Activated T-helper 1 cell treated with anti-CD3 and anti-CD28 coated beads, Interleukin-12 subunit alpha, Interleukin-12 subunit beta, Interleukin-2, Interleukin-4 antibody, amounts not matched to agents 30 ng/mL and 10 ng/mL and 1 ng/mL, durations not matched to agents 14 hours and 24 hours and 36 hours (primary cell): ENCODE measurements at places on chromosomes 1 and 21. TPM values are rescaled to one million over a fixed set of nuclear protein-coding genes. Genes with fewer than 3 reads are reported as not detected.

- H3K27ac ChIP-seq = peak overlapping the region; percentile 40
- H3K36me3 ChIP-seq = no peaks in the 10 kb centered on the region
- DNase-seq = peak; percentile 39
- peak overlapping the region; percentile 6 for H3K4me3 ChIP-seq
These were observed 70.3 kb upstream of the TINAGL1 start for GRCh38 chr1:31505911-31506497.

DNA sequence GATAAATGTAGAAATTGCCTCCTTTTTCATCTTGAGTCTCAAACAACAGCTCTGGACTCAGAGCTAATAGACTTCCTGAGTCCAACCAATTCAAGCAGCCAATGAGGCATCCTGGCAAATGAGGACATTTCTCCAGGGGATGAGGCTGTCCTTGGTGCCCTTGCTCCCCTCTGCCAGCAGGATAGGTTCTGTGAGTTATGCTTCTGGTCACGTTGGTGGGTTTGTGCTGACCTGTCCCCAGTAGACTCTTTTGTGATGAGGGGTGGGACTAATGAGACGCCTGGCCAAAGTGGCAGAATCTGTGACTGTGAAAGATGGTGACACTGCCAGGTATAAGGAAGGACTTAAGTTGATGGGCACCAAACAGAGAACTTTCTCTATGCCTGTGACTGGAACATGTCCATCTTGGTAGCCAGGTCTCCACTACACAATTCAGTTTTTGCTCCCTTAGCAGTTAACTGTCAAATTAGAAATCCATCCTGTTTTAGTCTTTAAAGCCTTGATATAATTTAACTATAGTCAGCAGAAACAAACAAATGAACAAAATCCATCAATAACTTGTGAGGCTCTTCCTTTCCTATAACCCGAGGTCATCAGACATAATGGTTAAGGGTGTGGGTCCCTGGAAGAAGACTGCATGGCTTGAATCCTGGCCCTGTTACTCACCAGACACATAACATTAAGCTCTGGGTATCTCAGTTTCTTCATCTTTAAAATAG is 35.7 kb upstream of the THEM4 start:
- peaks cover 50% of the 10 kb centered on the region for H3K4me1 ChIP-seq
- peak overlapping the region; percentile 88 for H3K27ac ChIP-seq
- no peak for DNase-seq
- no peak overlapping the region for H3K4me3 ChIP-seq

DNA sequence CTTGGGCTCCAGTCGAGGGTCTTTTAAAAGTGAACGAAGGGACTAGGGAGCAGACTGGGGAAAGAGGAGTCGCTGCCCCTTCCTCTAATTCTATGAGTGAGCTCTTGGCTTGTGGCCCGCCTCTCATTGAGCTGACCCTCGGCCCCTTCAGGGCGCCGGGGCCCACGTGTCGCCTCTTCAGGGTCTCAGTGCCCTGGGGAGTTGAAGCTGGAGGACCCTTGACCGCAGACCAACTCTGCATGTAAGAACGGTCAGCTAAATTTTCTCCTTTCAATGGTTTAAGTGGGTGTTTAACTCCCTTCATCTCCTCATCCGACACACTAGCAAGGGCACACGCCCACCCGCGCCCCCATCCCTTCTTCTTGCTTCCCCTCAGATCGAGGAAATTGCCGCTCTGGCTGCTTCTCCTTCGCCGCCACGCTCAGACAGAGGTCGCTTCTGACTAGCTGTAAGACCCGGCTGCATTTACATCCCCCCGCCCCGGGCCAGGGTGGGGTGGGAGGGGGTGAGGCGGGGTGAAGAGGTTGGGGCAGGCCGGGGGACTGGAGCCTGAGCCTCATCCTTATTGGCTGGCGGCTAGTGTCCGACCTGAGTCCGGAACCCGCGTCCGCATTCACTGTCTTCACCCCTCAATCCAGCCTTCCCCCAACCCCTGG is 10.9 kb downstream of the NR5A2 start:
- no peak overlapping the region for H3K27ac ChIP-seq
- peaks cover 23% of the 10 kb centered on the region for H3K4me1 ChIP-seq
- DNase-seq = no peak
- H3K4me3 ChIP-seq = no peak overlapping the region
- peaks cover 73% of the 10 kb centered on the region for H3K27me3 ChIP-seq
- H3K36me3 ChIP-seq = peaks cover 8% of the 10 kb centered on the region

DNA sequence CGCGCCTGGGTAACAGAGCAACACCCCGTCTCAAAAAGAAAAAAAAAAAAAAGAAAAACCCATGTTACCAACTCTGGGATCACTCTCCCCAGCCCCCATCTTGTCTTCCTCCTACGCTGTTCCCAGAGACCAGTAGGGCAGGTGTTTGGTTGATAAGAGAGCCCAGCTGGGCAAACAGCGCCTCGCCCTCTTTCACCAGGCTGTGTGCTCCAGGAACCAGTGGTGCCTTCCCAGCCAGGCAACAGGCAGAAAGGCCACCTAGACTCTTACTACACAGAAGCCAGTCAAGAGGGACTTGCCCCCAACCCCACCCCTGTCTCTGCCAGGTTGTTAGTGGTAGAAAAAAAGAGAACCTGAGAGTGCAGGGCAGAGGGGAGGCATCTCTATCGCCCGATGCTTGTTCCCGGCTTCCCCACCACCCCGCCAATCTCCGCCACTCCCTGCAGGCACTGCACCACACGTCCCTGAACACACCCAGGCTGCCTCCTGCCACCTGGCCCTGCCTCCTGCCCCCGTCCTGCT is 14.0 kb upstream of the CTRC start:
- no peak overlapping the region for H3K4me3 ChIP-seq
- H3K27me3 ChIP-seq = no peaks in the 10 kb centered on the region
- peak overlapping the region; percentile 29 for H3K27ac ChIP-seq

GRCh38 chr1:51788938-51789337 is 89.6 kb downstream of the NRDC start:
- no peaks in the 10 kb centered on the region for H3K27me3 ChIP-seq
- DNase-seq = no peak
- peaks cover 17% of the 10 kb centered on the region for H3K4me1 ChIP-seq
- peaks cover 76% of the 10 kb centered on the region for H3K36me3 ChIP-seq

DNA sequence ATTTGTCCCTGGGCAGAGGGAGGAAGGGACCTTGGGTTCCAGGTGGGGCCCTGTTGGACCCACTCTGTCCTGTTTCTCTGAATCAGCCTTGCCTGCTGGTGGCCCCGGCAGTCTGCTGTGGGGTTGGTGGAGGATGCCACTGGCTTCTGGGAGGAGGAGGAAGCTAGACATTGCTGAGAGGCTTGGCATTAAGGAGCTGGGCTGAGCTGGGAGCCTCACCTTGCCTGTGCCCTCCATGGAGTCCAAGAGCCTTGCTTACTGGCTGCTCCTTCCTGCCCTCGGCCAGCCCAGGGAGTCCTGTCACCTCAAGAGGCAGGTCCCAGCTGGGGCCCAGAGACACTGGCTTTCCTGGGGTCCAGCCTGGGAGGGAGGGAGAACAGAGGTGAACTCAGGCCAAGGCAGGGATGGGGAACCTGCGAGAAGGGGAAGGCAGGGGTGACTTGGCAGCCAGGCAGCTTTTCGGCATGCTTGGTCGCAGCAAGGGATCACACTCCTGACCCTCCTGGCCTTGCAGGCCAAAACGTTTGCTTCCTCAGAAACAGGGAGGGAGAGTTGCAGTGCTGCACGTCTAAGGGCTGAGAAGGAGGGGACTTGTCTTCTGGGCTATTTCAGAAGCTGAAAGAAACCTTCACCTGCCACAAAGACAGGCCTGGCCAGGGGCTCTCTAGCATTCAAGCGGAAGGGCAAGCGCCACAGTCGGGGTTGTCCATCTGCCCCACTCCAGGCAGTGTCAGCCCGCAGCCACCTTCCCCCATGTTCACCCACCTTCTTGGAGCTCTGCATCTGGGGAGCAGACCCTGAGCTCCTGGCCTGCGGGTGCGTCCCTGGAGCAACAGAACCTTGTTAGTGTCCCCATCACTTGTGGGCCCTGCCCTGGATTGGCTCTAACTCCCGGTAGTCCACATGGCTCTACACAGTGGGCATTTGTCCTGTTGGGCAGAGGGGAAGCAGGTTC is 8.9 kb downstream of the TMEM201 start:
- DNase-seq = no peak
- H3K4me1 ChIP-seq = peaks cover 11% of the 10 kb centered on the region
- H3K27me3 ChIP-seq = no peaks in the 10 kb centered on the region
- no peak overlapping the region for H3K27ac ChIP-seq
- no peak overlapping the region for H3K4me3 ChIP-seq

GRCh38 chr1:240804475-240804874 is 192.5 kb upstream of the GREM2 start:
- no peak overlapping the region for H3K4me3 ChIP-seq
- no peaks in the 10 kb centered on the region for H3K27me3 ChIP-seq
- H3K27ac ChIP-seq = no peak overlapping the region
- DNase-seq = no peak
- no peaks in the 10 kb centered on the region for H3K36me3 ChIP-seq
- H3K4me1 ChIP-seq = no peaks in the 10 kb centered on the region

TAL1 gene
- total RNA-seq = not detected in 2 replicates

GRCh38 chr21:45974073-45975019 is 7.2 kb upstream of the COL6A1 start:
- no peak for DNase-seq
- H3K4me1 ChIP-seq = peaks cover 7% of the 10 kb centered on the region
- H3K27ac ChIP-seq = no peak overlapping the region
- H3K36me3 ChIP-seq = no peaks in the 10 kb centered on the region
- peaks cover 32% of the 10 kb centered on the region for H3K27me3 ChIP-seq

SYF2 gene
- 40.7 and 41.4 TPM in 2 replicates for total RNA-seq

DNA sequence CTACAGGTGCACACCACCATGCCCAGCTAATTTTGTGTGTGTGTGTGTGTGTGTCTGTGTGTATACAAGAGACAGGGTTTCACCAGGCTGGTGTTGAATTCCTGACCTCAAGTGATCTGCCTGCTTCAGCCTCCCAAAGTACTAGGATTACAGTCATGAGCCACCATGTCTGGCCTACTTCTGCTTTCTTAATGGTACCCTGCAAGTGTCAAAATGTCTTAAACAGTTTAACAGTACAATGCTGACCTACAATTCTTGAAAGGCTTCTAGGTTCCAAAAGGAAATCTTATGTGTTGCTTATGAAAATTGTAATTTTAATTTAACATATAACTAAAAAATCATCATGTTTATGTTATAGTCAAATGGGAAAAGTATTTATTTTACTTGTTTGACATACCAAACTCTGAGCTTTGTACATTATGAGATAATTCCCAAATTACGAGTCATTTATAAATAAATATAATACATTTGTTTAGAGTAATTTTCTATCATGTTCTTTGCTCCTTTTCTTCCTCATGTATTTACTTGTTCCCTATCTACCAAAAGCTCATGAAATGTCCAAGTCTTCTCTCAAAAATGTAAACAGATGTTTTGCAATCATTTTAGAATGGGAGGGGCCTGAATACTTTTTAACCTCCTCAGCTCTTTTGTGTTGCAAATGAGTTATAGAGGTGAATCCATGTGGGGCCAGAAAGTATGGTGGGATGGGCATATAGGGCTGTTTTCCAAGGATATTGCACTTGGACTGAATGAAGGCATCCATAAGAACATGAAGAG is 8.4 kb upstream of the VCAM1 start:
- no peak overlapping the region for H3K27ac ChIP-seq
- no peaks in the 10 kb centered on the region for H3K36me3 ChIP-seq
- DNase-seq = no peak
- peaks cover 2% of the 10 kb centered on the region for H3K27me3 ChIP-seq

DNA sequence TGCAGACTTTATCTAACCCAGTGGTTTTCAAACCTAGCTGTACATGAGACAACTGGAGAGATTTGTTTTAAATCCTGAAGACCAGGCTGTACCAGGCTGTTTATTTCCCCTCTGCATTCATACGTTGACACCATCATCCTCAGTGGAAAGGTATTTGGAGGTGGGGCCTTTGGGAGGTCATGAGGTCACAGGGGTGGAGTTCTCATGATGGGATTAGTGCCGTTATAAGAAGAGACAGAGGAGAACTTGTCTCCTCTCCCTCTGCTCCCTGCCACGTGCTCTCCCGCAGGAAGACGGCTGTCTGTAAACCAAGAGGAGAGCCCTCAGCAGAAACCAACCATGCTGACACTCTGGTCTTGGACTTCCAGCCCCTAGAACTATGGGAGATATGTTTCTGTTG is 165.4 kb downstream of the ADSS2 start:
- peaks cover 20% of the 10 kb centered on the region for H3K27me3 ChIP-seq
- no peaks in the 10 kb centered on the region for H3K36me3 ChIP-seq
- H3K4me3 ChIP-seq = no peak overlapping the region

- no peaks in the 10 kb centered on the region for H3K4me1 ChIP-seq
- H3K36me3 ChIP-seq = no peaks in the 10 kb centered on the region
- H3K4me3 ChIP-seq = no peak overlapping the region
- H3K27me3 ChIP-seq = peaks cover 3% of the 10 kb centered on the region
- DNase-seq = no peak
- no peak overlapping the region for H3K27ac ChIP-seq
These were observed 32.9 kb downstream of the FAM78B start for GRCh38 chr1:166133857-166134256.

LIPI gene
- total RNA-seq = not detected in 2 replicates

GRCh38 chr1:84442256-84442655 is 36.8 kb upstream of the RPF1 start:
- peaks cover 23% of the 10 kb centered on the region for H3K4me1 ChIP-seq
- H3K27ac ChIP-seq = peak overlapping the region; percentile 73
- H3K4me3 ChIP-seq = no peak overlapping the region
- DNase-seq = peak; percentile 13
- peaks cover 8% of the 10 kb centered on the region for H3K27me3 ChIP-seq
- H3K36me3 ChIP-seq = peaks cover 4% of the 10 kb centered on the region

DNA sequence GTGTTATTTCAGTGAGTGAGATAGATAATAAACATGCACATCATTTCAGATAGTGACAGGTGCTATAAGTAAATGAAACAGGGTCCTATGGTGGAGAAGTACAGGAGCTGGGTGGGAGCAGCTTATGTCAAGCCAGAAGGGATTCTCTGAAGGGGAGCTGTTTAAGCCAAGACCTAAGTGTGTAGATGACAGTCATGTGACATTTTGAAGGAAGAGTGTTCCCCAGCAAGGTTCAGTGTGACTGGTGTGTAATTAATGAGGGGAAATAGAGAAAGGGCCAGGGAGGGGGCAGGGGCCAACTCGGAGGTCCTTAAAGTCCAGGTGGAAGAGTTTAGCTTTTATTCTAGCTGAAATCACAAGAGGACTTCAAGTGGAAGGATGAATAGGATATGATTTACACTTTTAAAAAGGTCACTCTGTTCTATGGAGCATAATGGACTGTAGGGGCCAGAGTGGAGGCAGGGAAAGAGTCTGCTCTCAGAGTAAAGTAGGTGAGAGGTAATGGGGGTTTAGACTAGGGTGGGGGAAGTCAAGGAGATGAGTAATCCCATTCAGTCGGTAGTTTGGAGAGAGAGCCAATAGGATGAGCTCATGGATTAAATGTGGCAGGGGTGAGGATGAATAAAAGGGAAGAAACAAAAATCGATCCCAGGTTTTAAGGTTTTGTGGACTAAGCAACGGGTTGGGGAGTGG is 243.1 kb downstream of the CACNA1E start:
- no peaks in the 10 kb centered on the region for H3K4me1 ChIP-seq
- H3K27me3 ChIP-seq = no peaks in the 10 kb centered on the region
- H3K4me3 ChIP-seq = no peak overlapping the region
- no peak for DNase-seq
- no peak overlapping the region for H3K27ac ChIP-seq

ADIPOR1 gene
- 88.7 and 93.3 TPM in 2 replicates for total RNA-seq

TRABD2B gene
- total RNA-seq = not detected in 2 replicates

PIGV gene
- total RNA-seq = 18.5 and 22.6 TPM in 2 replicates

PPP2R5A gene
- 46.4 and 53.7 TPM in 2 replicates for total RNA-seq
